ENCODE measurements at places on chromosomes 13 and 19.

GRCh38 chr19:41959056-41960053, at the start of gene RABAC1:
Gene RABAC1, minus strand, starts transcription at chr19:41959321. Its CDS starts 29 bp downstream, at chr19:41959292.
- peak; percentile 73 for DNase-seq

DNA sequence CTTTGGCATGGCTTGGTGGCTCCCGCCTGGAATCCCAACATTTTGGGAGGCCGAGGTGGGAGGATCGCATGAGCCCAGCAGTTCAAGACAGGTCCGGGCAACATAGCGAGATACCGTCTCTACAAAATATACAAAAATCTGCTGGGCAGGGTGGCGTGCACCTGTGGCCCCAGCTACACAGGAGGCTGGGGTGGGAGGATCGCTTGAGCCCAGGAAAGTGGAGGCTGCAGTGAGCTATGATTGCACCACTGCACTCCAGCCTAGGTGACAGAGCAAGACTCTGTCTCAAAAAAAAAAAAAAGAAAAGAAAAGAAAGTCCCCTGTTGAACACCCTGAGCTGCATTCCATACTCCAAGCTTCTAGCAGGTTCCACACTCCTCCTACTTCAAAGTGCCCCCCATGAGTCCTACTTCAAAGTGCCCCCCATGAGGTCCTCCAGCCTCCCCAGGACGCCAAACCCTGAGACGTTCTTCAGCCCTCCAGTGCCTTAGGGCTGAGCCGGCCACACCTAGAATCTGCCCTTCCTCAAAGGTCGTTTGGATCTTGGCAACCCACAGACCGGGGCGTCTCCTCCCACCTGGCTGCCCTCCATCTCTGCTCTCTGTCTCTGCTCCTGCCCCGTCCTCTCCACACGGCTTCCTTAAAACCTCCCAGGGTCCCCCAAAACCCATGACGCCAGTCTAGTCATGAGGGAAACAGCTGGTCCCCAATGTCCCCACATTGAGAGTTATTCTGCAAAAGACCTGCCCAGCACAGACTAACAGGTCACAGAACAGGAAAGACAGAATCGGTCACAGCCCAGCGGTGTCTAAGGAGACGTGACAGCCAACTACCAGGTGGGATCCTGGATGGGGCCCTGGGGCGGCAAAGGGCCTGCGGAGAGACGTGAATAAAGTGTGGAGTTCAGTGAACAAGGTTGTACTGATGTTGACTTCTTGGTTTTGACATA, 4.8 kb downstream of the TJP3 start:
- no peak for DNase-seq

GRCh38 chr13:59677966-59678814, 485.5 kb downstream of the DIAPH3 start:
- no peak for DNase-seq

GRCh38 chr13:77846173-77846572, 72.5 kb downstream of the EDNRB start:
- DNase-seq = no peak

GRCh38 chr19:48213959-48214358, 41.8 kb downstream of the CARD8 start:
- no peak for DNase-seq

GRCh38 chr19:19110410-19111135, 27.7 kb downstream of the TMEM161A start:
- DNase-seq = no peak

DNA sequence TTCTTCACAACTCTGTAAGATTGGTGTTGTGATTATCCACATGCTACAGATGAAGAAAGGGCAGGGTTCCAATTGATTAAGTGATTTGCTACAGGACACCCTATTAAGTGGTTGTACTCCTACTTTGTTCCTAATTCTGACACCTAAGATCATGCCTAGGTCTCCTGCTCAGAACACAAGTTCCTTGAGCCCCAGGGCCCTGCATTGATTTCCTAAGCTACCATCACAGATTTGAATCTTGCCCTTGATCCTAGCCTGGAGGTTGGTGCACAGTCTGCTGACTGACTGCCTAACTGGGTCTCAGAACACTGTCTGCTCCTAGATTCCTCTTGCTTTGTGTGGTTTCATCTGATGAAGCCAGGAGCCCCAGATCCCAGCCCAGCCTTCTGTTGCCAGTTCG, 19.6 kb upstream of the WDFY2 start:
- DNase-seq = no peak

GRCh38 chr19:43310221-43310620, 40.9 kb upstream of the PSG9 start:
- DNase-seq = no peak

GRCh38 chr19:50239921-50240590, 36.6 kb downstream of the MYH14 start:
- no peak for DNase-seq

DNA sequence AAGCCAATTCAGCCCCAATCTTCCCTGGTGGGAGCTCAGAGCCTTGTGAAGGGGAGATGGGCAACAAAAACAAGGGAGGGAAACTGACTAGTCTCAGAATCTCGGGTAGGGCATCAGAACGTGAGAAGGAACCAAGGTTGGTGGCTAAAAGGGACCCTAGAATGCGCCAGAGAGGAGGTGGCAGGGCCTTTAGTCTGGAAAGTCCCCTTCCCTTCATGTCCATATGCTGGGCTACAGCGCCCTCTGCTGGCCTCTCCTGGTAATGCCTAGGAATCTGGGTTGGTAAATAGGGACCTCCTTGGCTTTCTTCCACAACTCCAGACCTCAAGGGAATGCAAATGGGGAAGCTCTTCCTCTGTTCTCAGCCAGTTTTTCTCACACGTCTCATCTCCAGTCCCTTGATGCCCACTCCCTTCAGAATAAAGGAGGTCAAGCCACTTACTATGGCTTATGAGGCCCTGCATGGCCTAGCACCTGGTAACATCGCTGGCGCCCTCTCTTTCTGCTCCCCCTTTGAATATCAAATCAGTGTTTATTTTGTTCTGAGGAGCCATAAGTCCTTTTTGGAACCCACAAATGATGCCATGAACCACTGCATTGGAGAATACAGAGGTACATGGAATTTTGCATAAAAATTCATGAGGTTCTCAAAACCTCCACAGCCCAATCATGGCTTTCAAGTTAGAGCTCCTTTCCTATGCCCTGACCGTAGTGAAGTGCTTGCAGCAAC, 1.4 kb upstream of the CCDC97 start:
- peak; percentile 97 for DNase-seq

- DNase-seq = peak; percentile 92
Observed at GRCh38 chr19:12793290-12794195, 2.3 kb downstream of the JUNB start.

GRCh38 chr19:55372316-55373081, 2.2 kb upstream of the IL11 start:
- DNase-seq = no peak

DNA sequence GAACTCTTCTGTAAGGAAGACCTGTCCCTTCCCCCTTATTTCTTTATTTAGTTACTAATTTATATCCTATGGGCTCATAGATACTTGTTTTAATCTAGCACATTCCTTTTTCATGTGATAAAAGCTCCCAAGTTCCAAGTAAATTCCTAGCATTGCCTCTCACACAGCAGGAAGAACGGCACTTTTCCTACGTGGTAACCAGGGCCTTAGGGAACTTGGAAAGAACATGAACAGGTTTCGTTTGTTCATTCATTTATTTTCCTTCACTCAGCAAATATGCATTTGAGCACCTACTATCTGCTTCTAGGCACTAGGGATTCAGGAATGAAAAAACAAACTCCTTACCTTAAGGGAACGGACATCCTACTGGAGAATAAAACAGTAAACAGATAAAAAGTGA, 125.1 kb downstream of the SIPA1L3 start:
- no peak for DNase-seq

DNA sequence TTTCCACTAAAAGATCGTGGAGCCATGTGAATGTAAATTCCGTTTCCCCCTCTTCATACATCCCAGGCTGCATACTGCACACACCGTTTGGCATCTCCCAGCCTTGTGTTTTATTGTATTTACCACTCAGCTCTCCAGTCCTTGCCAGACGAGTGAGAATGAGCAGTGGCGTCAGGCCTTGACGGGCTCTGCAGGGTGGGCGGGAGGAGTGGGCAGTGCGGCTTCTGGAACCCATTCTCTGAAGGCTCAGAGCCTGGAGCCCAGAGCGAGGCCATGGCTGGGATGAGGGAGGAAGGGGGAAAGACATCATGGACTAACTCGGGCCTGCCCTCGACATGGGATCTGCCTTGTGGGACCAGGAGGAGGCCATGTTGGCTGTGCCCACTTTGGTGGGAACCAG, 25.1 kb downstream of the BICRA start:
- DNase-seq = no peak

DNA sequence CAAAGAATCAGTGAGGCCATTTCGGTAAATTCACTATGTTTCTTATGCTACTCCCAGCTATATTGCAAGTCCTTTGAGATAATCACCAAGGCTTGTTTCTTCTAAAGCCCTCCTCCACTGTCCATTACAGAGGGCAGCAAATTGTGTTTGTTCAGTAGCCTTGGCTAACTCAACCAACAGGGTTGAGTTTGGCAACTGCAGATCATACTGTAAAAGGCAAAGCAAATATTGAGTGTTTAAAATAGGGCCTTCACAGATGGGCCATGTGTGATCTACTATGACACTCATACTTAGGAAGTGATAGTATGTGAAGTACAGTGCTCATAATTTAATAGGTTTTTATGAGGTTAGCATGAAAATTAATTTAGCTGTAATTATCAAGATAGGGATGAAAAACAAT, 171.3 kb downstream of the DACH1 start:
- no peak for DNase-seq

Measured in stimulated activated CD4-positive, alpha-beta T cell treated with anti-CD3 and anti-CD28 coated beads, Interleukin-1b, Interleukin-23, amount 100 ng/mL, for 1 hour (primary cell).